ENCODE measurements at places on chromosomes 6 and 20.
A peak's percentile ranks its signal among the peaks of the same experiment; 100 is the strongest.

GRCh38 chr6:44386929-44387345 lies 569 bp upstream of the CDC5L start:
- DNase-seq: no peak

DNA sequence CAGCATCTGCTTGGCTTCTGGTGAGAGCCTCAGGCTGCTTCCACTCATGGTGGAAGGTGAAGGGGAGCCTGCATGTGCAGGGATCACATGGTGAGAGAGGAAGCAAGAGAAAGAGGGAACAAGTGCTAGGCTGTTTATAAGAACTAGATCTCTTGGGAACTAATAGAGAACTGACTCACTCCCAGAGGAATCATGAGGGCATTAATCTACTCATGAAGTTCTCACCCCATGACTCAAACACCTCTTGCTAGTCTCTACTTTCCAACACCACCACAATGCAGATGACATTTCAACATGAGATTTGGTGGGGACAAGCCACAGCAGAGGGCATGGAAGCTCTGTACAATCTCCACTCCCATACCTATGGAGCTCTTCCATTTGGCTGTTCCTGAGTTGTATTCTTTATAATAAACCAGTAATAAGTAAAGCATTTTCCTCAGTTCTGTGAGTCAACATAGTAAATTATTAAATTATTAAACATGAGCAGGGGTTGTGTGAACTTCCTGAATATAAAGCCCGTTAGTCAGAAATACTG lies 524.1 kb upstream of the NRSN1 start:
- no peak for DNase-seq

- peak; percentile 73 for DNase-seq
These were observed 129.9 kb downstream of the UTRN start for GRCh38 chr6:144415014-144415413.

DNA sequence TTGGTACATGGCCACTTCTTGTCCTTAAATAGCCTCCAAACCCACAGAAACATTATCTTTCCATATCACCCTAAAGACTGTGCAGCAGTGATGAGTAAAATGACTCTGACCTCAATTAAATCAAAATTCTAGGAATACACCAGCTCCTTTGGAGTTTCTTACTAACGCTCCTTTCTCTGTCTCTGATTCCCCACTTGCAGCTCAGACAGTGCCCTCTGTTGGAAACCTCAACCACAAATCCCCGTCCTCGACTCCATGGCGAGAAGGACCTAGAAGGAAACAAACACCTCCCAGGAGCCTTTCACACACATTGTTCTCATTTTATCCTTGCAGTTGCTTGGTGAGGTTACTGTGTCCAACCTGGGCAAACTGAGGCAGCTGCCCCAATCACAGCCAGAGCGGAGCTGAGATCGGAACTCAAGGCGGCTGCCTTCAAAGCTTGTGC lies 17.7 kb upstream of the PARD6B start:
- DNase-seq: no peak

- no peak for DNase-seq
These were observed 98.0 kb upstream of the SLC24A3 start for GRCh38 chr20:19114410-19114809.

- DNase-seq: no peak
These were observed 1.3 kb downstream of the CDYL start for GRCh38 chr6:4777394-4777935.

DNA sequence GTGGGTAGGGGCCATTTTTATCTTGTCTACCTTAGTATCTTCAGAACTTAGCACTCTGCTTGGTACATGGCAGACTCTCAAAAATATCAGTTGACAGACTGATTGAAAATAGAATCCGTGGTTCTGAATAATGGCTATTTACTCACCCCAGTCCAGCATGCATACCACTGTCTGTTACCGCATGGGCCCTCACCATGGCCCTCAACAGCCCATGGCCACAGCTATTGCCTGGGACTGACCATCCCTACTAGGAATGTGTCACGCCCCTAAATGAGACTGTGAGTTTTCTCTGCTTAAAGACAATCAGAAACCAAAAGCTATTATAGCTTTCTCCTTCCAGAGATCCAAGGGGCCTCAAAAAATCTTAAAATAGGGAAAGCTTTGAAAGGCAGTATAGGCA lies 207.7 kb downstream of the ATXN1 start:
- DNase-seq: no peak

DNA sequence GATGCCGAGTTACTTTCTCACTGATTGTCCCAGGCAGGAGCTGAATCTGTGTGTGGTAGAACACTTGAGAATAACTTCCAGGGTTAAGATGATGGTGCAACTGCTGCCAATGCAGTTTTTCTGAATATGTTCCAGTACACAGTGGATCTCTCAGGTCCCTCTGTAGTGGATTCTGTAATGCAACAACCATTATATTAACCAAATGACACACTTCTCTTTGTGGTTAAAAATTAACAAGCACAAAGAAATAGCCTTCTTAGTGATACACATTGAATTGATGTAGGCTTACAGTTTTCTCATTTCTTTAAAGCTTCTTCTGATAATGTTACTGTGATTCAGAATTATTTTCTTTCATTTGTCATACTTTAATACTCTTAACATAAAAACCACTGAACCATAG lies 383.8 kb downstream of the ADGRB3 start:
- no peak for DNase-seq
